Hematopoietic multipotent progenitor cell treated with erythropoietin and hydrocortisone succinate and interleukin-3 and kit ligand, for 4 days (in vitro differentiated cells): ENCODE measurements at places on chromosomes 2 and 18.

GRCh38 chr2:71559080-71559827 lies 105.9 kb downstream of the DYSF start:
- no peak for DNase-seq

DNA sequence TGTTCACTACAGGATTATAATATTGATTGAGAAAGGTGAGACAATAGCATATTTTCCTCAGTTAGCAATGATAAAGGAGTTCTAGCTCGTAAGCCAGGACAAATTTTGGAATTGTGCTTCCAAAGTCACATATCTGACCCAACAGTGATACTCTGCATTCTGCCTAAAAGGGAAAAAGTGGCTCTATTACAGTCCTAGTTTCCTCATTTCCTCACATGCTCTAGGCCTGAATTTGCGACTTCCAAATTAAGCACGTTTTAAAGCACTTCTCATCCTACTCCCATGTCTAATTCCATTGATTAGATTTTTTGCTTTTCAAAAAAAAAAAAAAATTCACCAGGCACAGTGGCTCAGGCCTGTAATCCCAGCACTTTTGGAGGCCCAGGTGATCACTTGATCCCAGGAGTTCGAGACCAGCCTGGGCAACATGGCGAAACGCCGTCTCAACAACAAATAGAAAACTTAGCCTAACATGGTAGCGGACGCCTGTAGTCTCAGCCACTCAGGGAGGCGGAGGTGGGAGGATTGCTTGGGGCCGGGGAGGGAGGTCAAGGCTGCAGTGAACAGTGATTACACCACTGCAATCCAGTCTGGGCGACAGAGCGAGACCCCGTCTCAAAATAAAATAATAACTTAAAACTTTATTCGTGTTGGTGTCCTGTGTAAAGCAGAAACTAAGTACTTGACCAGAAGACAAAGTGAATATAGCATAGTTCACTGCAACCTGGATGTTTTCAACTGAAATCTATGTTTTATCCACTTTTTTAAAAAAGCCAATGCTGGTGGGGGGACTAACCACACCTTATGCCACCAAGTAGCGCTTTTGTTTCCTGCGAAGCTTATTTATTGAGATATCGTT lies 1.5 kb downstream of the ESCO1 start:
- DNase-seq, result peak; percentile 18

DNA sequence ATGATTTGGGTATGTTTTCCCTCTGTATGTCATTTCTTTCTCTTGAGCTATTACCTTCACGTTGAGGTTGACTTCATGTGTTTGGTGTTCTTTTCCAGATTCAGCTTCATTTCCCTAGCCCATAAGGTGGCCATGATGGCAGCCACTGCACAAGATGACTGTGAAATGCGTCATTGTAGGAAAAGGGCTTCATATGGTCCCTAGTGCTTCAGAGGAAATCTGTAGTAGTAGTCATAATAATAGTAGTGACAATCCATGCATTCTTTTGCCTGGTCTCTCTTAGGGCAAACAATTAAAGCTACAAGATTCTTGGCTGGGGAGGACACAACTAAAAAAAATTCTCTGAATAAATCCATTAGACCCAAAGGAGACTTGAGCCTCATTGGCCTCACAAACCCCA lies 28.4 kb downstream of the AOX1 start:
- no peak for DNase-seq

DNA sequence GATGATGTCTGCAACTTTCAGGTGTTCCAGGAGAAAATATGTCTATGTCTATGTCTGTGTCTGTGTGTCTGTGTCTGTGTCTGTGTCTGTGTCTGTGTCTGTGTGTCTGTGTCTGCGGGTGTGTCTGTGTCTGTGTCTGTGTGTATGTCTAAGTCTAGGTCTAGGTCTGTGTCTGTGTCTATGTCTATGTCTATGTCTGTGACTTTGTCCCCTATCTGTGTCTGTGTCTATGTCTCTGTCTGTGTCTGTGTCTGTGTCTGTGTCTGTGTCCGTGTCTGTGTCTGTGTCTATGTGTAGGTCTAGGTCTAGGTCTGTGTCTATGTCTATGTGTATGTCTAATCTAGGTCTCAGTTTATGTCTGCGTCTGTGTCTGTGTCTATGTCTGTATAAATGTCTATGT lies 10.5 kb downstream of the IL1R2 start:
- no peak for DNase-seq

- DNase-seq, result no peak
Measured at GRCh38 chr2:141930803-141931202, 200.0 kb downstream of the LRP1B start.

- DNase-seq, result no peak
Measured at GRCh38 chr18:65749841-65750240, 971 bp upstream of the CDH7 start.

GRCh38 chr18:67694787-67695186 lies 178.3 kb upstream of the DSEL start:
- DNase-seq, result no peak

- DNase-seq, result no peak
Measured at GRCh38 chr2:218188528-218188927, 21.8 kb upstream of the CXCR1 start.

- no peak for DNase-seq
Measured at GRCh38 chr18:54662986-54663385, 71.9 kb downstream of the DYNAP start.

DNA sequence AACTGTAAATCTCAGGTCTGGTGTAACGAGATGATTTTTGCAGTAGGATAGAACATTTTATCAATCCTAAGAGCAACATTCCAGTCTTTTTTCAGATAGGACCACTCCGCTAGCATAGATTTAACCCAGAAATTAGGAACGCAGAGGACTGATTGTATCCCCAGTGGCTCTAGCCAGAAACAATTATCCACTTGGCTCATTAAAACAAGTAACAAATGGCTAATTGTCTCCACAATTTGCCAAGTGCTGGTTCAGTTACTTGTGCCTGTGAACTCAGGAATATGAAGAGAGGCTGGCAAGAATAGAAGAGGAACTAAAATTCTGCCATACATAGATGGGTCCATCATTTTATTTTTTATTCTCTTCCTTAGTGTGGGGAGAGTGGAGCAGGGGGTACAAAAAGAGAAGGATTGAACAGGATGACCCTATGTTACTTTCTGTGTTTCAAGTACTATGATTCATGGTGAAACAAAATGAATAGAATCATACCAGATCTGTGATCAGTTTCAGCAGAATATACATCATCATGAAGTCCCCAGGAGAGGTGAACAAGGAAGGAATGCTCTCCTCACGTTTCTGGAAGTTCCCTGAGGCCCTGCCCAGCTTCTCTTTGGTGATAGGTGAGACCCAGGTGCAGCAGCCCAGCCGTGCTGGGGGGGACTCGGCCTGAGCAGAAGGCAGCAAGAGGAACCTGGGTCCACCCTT lies 121.6 kb downstream of the ARL4C start:
- DNase-seq, result no peak

GRCh38 chr18:25990473-25990872 lies 99.9 kb downstream of the SS18 start:
- DNase-seq, result peak; percentile 79
